Stimulated activated CD8-positive, alpha-beta memory T cell treated with anti-CD3 and anti-CD28 coated beads, Interleukin-7, amount 100 ng/mL, for 1 hour (primary cell): ENCODE measurements at places on chromosomes 11 and 22.

DNA sequence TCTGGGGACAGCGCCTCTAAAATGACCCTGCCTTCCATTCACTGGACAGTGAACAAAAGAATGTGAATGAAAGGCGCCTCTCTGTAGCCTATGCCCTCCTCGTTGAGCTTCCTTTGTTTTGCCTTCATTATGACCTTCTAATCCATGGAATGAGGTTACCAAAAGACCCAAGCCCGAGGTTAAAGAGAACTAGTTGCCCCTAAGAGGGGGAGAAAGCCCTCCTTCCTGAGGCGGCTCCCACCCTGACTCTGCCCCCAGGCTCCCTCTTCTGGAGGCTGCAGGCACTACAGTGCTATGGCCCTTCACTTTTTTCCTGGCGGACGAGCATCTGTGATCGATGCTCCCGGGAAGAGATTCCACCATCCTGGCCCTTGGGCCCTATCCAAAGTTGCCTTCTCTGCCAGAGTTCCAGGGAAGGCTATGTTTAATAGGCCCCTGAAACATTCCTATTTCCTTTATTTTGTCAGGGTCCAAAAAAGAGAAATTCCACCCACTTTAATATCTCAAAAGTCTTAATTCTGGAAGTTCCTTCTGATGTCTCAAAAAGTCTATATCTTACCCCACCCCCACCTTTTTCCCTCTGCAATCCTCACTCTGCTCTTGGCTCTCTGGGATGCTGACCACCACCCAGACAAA lies 147.3 kb downstream of the FEZ1 start:
- DNase-seq, result peak; percentile 23

DNA sequence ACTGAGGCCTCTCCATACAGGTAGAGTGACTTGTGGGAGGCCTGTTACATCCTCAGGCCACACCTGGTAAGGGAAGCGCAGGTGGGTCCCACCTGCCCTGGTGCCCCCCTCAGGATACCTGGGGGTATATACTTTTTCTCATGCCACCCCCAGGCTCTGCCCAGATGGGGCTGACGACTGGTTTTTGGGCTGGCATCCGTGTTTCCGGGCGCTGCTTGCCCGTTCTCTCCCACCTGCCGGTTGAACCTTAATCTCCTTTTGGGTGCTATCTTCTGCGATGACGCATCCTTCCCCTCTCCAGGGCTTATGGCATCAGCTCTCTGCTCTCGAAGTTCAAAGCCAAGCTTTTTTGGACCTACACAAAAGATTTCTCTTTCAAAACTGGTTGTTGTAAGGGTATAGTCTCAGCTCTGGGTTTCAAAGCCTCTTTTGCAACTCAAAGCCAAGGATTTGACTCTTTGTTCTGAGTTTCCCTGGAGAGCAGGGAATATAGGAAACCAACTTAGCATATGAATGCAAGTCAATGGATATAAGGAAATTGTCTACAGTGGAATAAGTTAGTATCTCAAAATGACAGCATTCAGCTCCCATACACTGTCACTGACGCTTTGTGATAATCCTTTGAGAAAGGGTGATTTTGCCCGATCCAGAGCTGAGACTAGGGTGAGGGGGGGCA lies 8.6 kb upstream of the LRRC10B start:
- DNase-seq, result no peak

DNA sequence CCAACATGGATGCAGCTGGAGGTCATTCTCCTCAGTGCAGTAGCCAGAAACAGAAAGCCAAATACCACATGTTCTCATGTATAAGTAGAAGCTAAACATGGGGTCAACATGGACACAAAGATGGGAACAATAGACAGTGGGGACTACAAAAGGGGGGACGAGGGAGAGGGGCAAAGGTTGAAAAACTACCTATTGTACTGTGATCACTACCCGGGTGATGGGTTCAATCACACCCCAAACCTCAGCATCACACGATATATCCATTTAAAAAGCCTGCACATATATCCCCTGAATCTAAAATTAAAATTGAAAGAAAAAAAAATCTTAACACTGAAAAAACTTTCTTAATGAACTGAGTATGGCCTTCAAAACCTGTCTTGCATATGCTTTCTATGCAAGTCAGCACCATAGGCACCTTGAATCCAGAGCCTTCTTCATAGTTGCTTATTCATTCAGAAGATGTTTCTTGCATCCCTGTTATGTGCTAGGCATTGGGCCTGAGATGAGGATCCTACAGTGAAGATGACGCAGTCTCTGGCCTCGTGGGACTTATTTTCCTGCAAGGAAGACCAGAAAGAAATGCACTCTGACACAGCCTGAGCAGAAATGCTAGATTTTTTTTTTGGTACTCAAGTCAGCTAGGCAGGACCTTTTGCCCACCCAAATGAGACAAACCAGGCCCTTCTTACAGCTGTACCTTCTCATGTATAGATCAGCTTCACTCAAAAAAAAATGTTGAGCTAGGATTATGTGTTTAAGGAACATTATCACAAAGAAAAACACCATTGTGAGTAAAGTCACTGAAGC lies 21.0 kb downstream of the NNMT start:
- DNase-seq, result no peak

DNA sequence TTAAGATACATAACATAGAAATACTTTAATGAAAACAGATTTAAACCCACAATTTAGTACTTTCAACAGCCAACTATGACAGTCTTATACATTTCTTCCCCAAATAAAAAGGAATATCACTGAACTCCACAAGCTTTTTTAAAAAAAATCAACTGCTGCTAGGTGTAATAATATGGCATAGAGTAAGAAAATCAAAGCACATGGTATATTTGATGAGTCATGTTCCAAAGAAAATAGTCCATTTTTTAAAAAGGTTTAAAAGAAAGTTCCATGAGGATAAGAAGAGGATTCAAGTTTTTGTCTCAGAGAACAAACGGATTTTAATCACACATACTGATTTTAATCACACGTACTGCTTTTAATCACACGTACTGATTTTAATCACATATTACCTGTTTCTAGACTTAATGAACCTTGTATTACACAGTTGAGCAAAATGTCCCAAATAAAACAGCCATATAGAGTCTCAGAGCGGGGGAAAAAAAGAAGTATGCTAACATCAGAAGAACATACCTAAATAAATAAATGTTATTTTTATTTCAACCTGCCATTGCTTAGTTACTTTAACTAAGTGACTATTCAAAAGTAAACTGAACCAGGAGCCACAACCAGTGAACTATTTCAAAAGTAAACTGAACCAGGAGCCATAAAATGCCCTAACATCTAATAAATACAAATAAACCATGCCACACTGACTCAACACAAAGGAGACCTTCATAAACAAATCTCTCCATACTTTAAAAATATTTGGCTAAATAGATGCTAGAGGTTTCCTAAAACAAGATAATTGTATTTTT lies 198.4 kb downstream of the SBF2 start:
- no peak for DNase-seq

DNA sequence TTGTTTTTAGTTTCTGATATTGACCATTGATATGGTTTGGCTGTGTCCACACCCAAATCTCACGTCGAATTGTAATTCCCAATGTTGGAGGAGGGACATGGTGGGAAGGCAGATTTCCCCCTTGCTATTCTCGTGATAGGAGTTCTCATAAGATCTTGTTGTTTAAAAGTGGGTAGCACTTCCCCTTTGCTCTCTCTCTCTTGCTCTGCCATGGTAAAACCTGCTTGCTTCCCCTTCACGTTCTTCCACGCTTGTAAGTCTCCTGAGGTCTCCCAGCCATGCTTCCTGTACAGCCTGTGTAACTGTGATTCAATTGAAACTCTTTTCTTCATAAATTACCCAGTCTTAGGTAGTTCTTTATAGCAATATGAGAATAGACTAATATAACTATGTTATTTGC lies 203.6 kb upstream of the CHORDC1 start:
- no peak for DNase-seq

- no peak for DNase-seq
Measured at GRCh38 chr11:76162336-76163288, 43.7 kb downstream of the WNT11 start.

- no peak for DNase-seq
Measured at GRCh38 chr11:36513965-36514364, 3.9 kb upstream of the TRAF6 start.

- DNase-seq, result no peak
Measured at GRCh38 chr11:129950101-129951091, 52.2 kb downstream of the PRDM10 start.

GRCh38 chr22:19429950-19430889 lies 1.3 kb downstream of the HIRA start:
- no peak for DNase-seq

GRCh38 chr11:64619811-64620380 lies 28.9 kb downstream of the SLC22A12 start:
- no peak for DNase-seq

DNA sequence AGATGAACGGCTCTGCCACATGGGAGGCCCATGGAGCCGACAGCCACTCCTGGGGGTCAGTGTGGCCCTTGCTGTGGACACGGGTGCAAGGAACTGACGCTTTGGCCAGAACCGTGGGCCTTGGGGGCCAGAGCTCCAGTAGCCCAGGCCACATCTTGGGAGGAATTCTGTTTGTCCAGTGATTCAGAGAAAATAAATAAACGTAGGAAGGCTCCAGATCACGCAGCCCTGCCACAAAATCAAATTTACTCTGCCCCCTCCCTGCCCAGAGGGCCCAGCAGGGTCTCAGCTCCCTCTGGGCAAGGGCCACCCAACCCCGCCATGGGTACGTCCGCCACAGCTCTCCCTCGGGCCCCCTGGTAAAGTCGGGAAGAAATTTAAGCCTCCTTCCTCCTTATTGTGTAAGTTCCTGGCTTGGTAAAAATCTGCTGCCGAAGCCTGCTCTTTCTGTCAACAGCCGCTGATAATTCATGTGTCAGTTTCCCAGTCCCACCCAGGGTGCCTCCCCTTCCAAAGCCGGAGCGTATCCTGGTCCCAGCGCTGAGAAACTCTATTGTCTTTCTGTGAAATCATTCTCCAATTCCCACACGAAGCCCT lies 6.9 kb upstream of the MUC5AC start:
- no peak for DNase-seq

GRCh38 chr11:115155320-115155719 lies 348.9 kb downstream of the CADM1 start:
- DNase-seq, result no peak

DNA sequence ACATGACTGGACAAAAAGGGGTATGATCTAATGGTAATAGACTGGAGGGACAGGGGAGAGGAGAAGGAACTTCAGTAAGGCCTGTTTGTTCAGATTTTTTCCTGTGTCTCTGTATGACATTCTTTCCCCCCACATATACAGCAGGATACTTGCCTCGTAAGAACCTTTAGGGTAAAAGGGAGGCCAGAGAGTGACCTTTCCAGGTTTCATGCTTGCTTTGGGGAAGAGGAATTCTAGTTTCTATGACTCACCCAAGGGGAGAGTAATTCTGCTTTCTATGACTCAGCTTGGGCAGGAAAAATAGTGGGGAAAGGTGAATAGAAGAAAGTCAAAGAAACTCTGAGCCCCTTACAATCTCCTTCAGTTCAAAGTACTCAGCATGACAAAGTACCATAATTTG lies 457.0 kb downstream of the DLG2 start:
- no peak for DNase-seq

DNA sequence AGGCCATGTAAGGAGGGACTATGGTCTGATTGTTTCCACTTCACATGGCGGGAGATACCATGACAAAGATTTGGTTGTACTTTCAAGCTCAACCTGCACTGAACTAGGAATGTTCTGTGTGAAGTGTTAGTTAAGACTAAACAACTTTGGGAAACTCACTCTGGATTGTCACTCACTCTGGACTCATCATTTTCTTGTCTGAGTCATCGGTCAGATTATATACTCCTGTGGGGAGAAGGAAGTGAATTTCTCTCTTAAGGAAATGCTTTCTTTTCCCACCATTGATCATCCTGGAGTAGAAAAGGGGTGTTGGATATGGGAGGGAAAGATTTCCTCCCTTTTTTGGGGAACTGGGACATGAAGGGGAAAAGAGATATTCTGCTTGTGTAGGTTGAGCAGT lies 26.9 kb upstream of the CAT start:
- no peak for DNase-seq

DNA sequence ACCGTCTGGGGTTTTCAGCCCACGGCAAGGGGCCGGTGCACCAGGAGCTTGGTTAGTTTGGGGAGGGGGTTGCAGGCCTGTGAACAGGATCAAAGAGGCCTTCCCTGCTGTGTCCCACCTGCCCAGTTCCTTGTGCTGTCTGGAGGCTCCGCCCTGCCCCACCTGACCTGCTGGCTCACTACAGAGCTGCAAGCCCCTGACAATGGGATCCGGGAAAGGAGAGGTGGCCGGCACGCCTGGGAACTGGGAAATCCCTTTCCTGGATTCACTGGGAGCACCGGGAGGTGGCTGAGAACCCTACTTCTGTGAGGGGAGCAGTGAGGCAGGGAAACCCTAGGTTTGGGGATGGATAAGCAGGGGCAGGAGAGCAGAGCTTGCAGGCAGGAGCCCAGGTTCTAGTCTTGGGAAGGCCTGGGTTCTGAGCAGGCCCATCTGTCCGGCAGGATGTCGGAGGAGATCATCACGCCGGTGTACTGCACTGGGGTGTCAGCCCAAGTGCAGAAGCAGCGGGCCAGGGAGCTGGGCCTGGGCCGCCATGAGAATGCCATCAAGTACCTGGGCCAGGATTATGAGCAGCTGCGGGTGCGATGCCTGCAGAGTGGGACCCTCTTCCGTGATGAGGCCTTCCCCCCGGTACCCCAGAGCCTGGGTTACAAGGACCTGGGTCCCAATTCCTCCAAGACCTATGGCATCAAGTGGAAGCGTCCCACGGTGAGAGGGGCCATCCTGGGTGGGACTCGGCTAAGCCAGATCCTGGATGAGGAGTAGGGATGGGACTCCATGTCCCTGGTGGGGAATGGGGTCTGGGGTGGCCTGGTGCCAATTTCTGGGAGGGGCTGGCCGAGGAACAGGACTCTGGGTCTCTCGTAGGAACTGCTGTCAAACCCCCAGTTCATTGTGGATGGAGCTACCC lies 786 bp downstream of the CAPN1 start:
- DNase-seq, result no peak

GRCh38 chr22:27603800-27604144 lies 197.8 kb downstream of the MN1 start:
- DNase-seq, result no peak

DNA sequence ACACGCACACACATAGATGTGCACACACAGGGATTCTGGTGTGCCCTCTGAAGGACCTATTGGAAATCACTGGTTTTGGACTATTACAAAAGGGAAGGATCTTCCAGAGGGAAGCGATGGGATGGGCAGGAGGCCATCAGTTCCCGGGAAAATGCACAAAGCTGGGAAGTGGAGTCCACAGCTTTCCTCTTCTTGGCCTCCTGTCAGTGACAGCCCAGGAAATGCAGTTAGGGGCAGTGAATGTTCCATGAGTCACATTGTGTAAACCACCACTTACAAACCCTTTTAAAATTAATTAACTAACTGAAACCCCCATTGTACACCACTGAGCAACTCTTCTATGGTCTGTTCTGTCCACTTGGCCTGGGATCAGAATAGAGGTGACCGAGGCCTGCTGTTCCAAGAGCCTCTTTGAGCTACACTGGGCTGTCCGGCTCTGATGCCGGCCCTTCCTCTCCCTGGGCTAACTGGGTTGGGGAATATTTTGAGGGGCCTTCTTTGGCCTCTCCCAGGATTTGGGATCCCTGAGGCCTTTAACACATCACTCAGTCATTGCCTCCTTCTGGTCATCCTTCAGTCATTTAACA lies 137.7 kb downstream of the FEZ1 start:
- DNase-seq, result no peak

GRCh38 chr22:42879371-42880021 lies 22.4 kb upstream of the ARFGAP3 start:
- DNase-seq, result no peak

GRCh38 chr11:11975201-11976092 lies 33.0 kb downstream of the DKK3 start:
- no peak for DNase-seq

GRCh38 chr11:15118431-15118830 lies 3.7 kb downstream of the INSC start:
- no peak for DNase-seq
